Stimulated activated CD8-positive, alpha-beta memory T cell treated with anti-CD3 and anti-CD28 coated beads, Interleukin-4, amount 100 ng/mL, for 4 hours (primary cell): ENCODE measurements at places on chromosomes 7 and 10.

DNA sequence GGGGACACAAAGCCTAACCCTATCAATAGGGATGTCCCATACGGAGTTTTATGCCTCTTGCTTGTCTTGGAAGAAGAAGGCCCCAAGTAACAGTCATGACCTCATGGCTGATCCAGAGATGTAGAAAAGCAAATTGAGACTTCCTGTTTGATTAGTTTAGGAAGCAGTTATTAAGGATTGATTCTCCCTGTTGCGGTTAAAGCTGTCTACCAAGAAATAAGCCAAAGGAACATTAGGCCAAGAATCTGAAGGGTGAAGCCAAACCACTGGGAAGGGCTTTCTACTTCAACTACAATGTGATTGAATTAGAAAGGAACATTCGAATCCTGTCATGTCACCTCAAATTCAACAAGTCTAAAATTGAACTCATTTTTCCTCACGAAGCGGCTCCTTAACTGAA, 60.5 kb upstream of the AGBL3 start:
- no peak for DNase-seq

DNA sequence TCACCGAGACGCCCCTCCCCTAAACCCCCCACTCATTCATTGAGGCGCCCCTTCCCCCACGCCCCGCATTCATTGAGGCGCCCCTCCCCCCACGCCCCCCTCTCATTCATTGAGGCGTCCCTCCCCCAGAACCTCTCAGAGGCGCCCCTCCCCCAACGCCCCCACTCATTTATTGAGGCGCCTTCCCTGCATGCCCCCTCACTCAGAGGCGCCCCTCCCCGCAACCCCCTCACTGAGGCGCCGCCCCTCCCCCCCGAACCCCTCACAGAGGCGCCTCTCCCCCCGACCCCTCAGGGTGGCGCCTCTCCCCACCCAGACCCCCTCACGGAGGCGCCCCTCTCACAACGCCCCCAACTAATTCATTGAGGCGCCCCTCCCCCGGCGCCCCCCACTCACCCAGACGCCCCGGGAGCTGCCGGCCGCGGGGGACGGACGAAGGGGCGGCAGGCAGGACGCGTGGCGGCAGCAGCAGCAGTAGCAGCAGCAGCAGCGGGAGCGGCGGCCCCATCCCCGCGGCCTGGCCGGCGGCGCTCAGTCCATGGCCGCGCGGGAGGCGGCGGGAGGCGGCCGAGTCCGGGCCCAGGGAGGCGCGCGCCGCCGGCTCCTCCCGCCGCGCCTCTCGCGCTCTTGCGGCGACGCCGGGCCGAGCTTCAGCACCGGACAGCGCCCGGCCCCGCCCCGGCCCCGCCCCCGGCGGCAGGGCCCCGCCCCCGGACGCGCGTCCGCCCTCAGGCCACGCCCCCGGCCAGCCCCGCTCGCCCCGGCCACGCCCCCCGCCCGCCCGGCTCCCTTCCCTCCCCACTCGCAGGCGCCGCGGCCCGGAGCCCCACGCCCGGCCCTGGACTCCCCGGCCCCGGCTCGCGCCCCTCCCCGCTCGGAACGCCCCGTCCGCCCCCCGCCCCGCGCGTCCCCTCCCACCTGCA, at the start of gene PTPRN2:
Gene PTPRN2 (minus strand): TSS at position 662 of the 923 bp plus-strand sequence.
- peak; percentile 12 for DNase-seq

DNA sequence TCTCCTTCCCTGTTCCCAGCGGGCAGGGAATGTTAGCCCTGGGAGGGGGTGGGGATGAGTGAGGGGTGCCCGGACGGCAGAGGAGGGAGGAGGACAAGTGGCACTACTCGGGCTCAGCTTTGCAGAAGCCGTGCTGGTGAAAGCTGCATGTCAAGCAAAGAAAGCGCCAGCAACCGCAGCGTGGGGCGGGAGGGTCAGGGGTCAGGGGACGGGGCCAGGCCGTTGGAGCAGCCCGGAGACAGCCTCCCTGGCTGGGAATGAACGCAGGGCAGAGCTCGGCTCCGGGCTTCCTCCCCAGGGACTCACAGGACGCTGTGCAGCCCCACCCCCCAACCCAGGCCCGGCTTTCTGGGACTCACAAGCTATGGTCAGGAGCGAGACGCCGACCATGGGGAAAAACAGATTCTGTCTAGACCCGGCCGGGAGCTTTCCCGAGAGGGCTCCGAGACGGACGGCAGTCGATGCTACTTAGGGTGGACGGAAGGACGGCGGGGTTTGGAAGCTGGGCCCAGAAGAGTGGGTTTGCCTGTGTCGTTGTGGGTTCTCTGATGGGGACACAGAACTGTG, 113.4 kb downstream of the VIPR2 start:
- no peak for DNase-seq

DNA sequence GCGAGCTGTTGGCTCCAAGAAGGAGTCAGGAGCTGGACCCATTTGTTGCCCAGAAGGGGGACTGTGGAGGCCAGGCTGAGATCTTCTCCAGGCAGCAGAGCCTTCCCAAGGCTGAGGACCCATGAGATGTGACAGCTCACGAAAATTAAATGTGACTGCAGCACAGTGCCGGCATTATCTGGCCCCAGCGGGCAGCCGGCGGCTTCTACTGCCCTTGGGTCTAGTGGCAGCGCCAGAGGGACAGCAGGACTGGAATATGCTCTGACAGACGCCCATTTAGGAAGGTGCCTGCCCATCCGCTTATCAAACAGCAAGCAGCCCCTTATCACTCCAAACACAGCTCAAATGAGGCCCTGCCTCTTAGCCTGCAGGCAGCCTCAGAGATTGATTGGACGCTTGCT, 122.9 kb upstream of the LYZL2 start:
- DNase-seq, result no peak

DNA sequence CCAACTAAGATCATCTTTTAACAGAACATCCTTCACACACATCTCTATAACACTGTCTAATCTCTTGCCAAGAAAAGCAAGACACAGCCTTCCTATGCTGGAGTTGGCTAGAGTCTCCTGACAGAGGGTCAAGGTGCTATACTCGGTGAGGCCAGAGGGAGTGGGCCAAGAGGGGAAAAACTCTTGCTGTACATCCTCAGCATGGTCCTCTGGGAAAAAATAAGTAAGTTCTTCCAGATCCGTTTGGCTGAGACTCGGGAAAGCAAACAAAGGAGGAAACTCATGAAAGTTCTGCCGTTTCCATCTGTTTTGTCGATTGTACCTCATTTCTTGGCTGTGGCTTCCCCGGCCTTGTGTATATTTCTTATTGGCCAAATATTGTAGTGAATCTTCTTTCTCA, 33.9 kb downstream of the VWDE start:
- DNase-seq, result no peak

DNA sequence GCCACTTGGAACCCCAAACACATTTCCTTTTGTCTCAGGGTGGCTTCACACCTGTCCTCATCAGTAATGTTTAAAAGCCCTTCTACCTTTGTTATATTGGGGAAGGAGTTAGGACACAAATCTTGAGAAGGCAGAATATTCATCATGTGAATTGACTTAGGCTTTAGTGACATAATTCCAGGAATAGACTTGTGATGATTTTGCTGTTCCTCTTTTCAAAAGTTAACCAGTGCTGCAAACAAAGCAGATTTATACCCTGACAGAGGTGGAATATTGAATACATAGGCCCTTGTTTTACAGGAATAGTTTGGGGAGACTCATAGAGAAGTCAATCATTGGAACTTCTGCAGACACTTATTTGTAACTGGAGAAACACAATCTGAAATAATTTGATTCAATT, 27.0 kb downstream of the ZNF786 start:
- DNase-seq, result no peak

GRCh38 chr7:24366876-24367275, 82.9 kb downstream of the NPY start:
- no peak for DNase-seq

DNA sequence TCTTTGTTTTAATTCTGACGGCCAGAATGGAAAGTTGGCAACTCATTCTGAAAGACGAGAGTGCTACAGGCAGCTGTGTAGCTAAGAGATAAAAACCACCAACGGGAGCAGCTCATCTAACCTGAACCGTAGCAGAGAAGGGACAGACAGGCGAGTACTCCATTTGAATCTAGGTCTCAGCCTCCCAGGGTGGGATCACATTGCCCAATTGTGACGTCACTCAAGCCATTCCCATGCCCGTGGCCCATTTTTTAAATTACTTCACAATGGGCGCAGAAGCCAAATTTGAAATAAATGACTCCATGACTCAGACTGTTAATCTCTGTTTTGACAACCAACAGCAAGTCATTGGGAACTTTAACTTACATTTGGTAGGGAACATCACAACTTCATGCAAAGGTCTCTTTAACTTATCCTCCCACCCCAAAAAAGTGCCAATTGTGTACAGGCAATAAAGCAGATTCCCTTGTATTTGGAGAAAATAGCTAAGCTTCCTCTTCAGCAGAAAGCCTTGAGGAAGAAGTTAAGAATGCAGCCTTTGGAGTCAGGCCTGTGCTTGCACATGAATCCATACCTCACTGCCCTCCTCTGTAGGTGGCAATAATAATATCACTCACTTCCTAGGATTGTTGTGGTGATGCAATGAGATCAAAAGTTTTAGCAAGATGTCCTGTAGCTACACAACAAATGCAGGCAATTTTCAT, 93.2 kb upstream of the KIF5B start:
- DNase-seq, result no peak

GRCh38 chr7:156640257-156640948, at the start of gene RNF32:
RNF32 (plus strand) TSS chr7:156640774; CDS start chr7:156643878, 3,104 bp downstream.
- DNase-seq, result peak; percentile 98

DNA sequence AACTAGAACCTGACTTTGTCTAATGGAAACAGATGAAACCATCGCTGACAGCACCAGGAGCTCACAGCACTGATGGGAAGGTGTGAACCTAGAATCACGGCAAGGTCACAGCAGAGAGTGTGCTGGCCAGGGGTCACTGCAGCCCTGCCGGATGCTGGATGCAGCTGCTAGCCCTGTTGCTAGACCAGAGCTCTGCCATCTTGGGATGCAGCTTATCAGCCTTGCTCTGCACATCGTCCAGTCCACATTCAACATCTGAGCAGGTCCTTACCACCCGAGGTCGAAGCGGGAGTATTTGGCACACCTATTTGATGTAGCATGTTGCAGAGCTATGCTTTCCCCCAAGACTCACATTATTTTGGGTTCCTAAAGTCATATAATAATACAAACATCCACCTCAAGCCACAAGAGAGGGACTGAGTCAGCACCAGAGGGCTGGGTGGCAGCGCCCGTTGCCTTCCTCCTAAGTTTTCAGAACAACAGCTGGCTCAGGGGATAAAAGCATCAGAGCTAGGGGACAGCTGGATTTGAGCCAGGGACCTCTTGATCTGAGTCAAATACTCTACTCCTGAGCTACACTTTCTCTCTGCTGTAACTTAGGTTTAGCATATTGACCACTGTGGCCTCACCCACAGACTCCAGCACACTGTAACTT, 135.3 kb downstream of the ZNF467 start:
- no peak for DNase-seq

DNA sequence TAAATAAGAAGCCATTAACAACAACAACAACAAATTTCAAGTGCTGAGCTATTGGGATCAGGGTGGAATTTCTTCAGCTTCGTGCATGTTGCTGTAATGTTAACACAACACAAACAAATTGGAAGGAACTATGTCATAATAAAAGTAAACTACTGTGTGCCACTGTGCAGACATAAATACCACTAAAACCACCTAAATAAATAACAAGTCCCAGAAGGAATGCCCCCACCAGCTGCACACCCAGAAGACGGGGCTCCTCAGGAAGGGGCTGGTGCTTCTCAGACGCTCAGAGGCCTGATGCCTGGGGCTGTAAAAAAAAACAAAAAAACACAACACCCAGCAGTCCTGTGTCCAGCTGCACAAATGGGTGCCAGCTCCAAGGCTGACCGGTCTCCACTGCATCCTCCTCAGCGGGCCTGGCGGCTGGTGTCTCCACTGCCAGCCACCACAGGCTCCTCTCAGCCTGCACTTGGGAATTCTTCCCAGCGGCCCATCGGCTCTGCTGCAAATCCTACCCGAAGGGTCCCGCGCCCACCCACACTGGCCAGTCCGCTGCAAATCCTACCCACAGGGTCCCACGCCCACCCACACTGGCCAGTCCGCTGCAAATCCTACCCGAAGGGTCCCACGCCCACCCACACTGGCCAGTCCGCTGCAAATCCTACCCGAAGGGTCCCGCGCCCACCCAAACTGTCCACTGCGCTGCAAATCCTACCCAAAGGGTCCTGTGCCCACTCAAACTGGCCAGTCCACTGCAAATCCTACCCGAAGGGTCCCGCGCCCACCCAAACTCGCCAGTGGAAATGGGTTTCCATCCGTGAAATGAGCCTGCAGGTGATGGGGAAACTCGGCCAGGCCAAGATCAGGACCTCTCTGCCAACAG, 35.8 kb upstream of the DNAAF5 start:
- DNase-seq, result no peak

DNA sequence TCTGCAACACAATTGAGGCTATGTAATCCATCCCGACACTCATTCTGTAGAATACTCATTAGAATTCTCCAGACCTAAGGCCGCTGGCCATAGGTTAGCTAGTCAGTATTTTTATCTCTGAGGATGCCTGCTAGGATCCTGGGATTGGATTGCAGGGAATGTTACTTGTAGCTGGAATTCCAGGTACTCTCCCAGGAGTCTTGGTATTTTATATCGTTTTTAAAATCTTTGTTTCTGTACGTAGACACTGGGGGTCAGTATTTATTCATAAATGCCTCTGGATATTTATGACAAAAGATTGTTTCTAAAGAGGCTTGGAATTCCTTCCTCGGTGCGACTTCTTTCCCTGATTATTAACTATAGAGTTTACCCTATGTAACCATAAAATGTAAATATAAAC, 40.1 kb downstream of the BPGM start:
- no peak for DNase-seq
